H4 (cell line): ENCODE measurements at places on chromosomes 2 and 18.

DNA sequence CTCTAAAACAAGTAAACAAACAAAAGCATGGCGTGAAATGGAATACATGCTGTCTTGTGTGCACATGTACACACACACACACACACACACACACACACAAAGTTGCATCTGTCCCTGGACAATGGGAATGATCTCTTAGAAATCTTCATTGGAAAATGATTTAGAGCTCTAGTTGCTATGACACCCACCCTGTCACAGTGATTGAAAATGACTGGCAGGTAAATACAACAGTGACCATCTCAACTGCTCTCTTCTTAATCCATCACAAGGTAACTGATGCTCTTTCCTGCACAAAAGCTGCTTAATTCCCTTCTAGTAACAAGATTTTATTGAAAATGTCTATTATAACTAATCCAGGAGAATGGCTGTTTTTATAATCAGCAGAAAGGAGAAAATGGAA is 1011.7 kb upstream of the GYPC start:
- no peak for DNase-seq

DNA sequence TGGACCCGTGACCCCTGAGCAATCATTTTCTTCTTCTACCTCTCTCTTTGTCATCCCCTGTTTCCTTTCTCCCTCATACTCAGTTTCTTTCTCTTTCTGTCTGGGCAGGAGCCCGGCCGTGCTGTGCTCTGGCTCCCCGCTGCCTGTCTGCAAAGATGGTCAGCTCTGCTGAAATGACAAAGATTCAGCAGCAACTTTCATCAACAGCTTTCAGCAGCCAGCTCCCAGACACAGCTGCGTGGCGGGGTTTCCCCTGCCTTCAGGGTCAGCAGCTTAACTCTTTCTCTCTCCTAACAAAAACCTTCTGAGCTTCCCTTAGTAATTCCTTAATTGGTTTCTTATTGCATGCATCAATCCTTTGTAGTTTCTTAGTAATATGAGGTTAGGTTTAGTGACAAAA is 1234.4 kb downstream of the CNTNAP5 start:
- no peak for DNase-seq

- DNase-seq, result no peak
Observed at GRCh38 chr2:238906254-238906935, 58.5 kb downstream of the TWIST2 start.

DNA sequence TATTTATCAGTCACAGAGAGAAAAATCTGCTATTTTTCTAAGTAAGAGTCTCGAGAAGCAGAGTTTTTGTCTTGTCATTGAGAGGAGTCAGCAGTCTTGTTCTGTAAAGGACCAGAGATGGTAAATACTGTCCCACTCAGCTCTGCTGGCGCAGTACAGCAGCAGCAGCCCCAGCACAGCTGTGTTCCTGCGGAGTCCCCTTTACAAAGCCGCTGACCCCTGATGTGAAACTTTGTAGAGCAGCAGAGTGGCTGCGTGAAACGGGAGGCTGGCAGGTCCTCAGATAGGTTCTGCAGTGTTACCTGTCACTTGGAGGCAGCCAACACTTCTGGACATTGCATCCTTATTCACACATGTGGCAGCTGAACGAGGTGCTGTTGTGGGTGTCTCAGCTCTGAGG is 45.2 kb downstream of the TMEM185B start:
- DNase-seq, result no peak

- no peak for DNase-seq
Observed at GRCh38 chr2:158603986-158604385, 147.2 kb downstream of the PKP4 start.

- DNase-seq, result no peak
Observed at GRCh38 chr2:190746971-190747761, 98.3 kb downstream of the NAB1 start.

GRCh38 chr18:2971741-2972552 is 41.0 kb downstream of the LPIN2 start:
- no peak for DNase-seq

GRCh38 chr18:56696966-56697365 is 45.8 kb downstream of the WDR7 start:
- no peak for DNase-seq

- no peak for DNase-seq
Observed at GRCh38 chr2:199315299-199316179, 142.2 kb downstream of the SATB2 start.

GRCh38 chr18:23519734-23520133 is 16.4 kb downstream of the RMC1 start:
- no peak for DNase-seq

- no peak for DNase-seq
Observed at GRCh38 chr2:24147364-24147763, 24.1 kb downstream of the FAM228B start.

DNA sequence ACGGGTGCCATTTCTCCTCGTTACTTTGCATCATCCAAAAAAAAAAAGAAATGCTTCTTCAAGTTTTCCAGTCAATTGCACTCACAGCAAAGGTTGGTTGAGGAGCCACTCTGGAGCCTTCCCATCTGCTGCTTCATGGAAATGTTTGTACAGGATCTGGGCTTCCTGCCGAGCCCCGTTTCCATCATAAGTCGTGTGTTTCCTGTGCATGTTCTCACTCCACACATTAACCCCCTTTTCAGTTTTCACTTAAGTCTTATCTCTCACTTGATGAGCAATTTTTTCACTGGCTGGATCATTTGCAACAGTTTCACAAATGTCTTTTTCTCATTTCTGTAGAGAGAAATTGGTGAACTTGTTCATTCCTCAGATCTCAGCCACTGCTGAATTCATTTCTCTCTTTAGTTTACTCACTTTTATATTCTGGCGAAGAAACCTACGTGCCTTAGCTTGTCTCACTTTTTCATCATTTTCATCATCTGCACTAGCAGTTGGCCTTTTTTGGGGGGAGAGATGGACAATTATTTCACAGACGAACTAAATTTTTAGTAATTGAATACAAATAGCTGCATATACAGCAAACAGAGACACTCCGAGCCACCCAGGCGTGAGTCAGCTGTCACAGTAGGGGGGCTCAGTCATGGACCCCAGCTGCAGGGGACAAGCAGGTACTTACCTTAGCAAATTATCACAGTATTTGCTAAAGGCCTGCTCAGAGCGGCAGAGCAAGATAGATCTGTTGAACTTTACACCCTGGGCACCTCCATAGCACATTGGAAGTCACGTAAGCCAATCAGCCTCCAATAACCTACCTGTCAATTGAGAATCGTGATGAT is 750.8 kb upstream of the ID2 start:
- DNase-seq, result no peak

DNA sequence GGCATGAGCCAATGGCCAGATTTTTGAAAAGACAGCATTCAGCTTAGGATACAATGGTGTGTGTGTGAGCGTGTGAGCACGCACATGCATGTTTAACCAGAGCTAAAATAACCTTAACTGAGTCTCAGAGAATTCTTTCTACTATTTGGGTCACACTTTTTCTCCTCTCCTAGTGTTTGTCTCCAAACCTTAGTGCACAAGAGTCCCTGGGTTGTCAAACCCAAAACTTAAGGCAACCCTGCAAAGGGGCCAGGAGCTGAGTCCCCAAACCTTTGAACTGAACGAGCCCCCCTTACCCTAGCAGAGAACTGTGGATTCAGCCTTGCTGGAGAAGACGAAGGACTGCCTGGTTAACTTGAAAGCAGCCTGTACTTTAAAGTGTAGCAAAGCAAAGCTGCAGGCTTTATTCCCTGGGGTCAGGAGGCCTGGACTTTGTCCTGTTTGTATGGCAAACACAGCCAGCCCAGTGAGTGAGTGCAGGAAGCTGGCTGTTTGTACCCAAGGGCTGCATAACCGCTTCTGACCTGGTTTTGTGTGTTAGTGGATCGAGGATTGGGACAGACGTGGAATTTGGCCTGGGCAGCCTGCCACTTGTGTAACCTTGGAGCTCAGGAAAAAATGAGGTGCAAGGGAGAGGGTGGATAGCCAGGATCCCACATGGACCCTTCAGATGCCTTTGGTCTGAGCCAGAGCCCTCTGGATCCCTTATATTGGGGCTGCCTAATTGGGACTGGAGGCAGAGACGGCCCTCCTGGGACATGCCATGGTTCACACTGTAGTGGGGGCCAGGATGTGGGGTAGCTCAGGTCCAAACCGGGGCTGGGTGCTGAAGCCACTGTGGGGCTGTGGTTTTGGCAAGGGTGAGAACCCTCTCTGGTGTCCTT is 6.4 kb upstream of the PSMD1 start:
- no peak for DNase-seq

- DNase-seq, result no peak
Observed at GRCh38 chr2:230779126-230779525, 66.5 kb downstream of the CAB39 start.

- no peak for DNase-seq
Observed at GRCh38 chr2:221503965-221504364, 68.1 kb downstream of the EPHA4 start.

GRCh38 chr2:39181297-39181696 is 60.4 kb upstream of the SOS1 start:
- DNase-seq, result no peak

DNA sequence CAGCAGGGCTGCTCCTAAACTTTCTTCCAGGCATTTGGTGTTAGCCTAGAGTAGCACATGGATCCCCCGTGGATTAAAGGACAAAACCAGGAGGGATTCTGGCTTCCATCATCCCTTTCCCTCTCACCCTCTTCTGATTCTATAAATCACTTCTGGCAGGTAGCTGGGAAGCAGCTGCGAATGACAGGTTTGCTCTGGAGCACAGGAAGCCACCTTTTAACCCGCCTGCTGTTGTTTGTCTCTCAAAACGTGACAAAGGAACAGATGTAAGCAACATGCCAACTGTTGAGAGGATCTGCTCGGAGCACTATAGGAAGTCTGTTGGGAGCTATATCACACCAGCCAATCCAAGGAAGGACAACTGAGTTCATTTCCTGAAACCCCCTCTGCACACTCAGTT is 101.9 kb downstream of the ACTR2 start:
- no peak for DNase-seq

GRCh38 chr18:10892786-10893185 is 256.6 kb downstream of the PIEZO2 start:
- DNase-seq, result no peak

GRCh38 chr2:28251337-28251736 is 141.3 kb upstream of the FOSL2 start:
- DNase-seq, result no peak

DNA sequence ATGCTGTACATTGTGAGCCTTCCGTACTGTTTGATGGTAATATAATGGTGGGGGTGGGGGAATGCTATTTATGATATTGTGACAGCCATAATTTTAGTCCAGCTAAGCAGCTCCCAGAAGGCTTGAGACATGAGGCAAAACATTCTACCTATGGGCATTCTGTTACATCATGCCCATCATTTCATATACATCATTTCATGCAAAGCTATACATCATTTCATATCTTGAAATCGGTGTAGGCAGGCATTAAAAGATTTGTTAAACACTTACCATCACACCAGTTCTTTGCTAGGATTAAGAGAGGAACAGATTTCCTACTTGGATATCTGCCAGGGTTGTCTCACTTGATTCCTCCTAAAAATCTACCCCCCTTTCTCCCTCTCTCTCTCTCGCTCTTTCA is 84.5 kb downstream of the COL5A2 start:
- DNase-seq, result no peak

DNA sequence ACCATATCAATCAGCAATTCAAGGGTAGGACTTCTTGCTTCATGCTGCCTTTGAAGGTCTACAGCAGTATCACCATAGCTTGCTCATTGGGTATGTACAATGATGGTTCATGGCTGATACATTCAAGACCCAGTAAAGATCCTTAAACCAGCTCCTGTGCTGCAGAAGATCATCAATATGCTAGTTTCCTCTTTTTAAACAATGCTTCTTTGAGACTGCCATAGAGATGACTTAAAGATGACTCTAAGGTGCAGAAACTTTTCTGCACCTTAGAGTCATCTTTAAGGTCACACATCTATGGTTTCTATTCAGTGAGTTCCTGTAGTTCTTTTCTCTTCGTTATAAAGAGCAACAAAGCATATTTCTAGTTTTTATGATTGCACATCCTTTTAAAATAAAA is 102.8 kb upstream of the KLHL14 start:
- no peak for DNase-seq

GRCh38 chr2:235570256-235570655 is 76.4 kb downstream of the AGAP1 start:
- no peak for DNase-seq

GRCh38 chr2:217956586-217957457 is 46.0 kb downstream of the TNS1 start:
- no peak for DNase-seq

- DNase-seq, result no peak
Observed at GRCh38 chr2:238114851-238115660, 14.9 kb downstream of the ESPNL start.

DNA sequence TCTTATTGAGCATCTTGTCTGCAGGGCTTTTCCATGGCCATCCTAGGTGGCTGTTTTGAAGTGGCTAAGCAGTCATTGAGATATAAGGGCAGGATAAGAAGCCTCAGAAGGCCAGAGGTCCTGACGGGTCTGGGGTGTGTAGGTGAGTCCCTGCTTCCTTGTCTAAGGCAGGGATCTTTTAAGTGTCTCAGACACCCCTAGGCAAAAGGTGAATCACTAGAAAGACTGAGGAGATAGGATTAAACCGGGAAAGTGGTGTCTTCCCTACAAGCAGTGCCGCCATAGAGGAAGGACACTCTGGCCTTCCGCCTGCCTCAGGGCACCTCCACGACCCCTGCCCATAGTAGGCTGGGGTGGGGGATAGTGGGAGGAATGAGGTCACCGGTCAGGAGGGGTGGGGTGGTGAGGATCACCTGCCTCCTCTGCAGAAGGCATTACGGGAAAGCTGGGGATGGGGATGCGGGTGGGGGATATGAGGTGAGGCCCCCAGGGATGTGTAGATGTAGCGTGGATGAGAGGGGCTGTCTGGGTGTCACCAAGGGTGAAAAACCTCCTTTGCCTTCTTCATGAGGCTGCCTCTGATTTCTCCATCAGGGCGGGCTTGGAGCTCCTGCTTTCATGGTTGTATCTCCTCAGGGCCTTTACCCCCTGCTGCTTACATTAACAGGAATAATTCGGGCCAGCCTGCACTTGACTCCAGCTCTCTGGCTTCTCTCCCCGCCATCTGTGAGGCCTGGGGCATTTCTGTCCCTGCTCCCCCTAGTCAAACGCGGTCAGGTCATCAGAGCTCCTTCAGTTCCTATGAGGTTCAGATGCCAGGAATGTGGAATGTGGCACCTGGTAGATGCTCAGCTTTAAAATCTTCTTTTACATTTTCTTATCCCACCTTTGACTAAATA is 244.0 kb downstream of the DYSF start:
- no peak for DNase-seq

GRCh38 chr2:197297772-197298318 is 12.7 kb downstream of the ANKRD44 start:
- no peak for DNase-seq

GRCh38 chr2:191056228-191056627 is 42.3 kb upstream of the STAT1 start:
- no peak for DNase-seq
